ENCODE measurements at places on chromosomes 6 and 20.
A peak's percentile ranks its signal among the peaks of the same experiment; 100 is the strongest.

- DNase-seq = no peak
These were observed 19.4 kb upstream of the TUBB2A start for GRCh38 chr6:3176562-3177355.

DNA sequence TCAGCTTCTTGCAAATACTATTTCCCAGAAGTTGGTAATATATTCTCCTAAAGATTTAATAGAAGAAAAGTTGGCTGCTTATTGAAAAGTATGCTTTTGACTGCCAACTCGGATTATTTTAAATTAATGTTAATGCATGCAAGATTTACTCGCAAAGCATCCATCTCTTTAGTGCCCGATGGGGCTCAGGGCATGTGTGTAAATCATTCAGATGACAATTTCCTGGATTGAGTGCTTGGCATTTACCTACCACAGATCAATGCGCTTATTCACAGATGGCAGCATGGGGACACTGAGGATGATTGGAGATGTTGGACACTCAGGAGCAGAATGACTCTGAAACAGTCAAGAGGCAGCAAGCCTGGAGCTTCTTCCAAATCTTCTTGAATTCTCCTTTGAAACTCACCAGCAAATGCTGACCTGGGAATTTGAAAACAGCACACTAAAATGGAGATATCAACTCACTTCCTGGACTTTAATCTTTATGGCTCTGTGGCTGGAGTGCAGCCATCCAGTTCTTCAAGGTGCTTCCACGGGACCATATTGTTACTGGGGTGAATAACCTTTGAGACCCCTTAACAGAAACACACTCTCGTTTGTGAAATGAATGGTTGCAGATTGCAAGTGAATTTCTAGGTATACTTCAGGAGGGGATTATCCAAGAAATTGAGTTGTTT is 34.1 kb upstream of the TIAM2 start:
- no peak for DNase-seq

GRCh38 chr6:1103945-1104623 is 207.8 kb upstream of the FOXQ1 start:
- DNase-seq = no peak

- no peak for DNase-seq
These were observed 83.1 kb downstream of the KCNQ5 start for GRCh38 chr6:72704979-72705378.

GRCh38 chr6:25124216-25124715 is 154.9 kb upstream of the CARMIL1 start:
- DNase-seq = no peak

- no peak for DNase-seq
These were observed 1.3 kb upstream of the SMLR1 start for GRCh38 chr6:130825772-130826441.

DNA sequence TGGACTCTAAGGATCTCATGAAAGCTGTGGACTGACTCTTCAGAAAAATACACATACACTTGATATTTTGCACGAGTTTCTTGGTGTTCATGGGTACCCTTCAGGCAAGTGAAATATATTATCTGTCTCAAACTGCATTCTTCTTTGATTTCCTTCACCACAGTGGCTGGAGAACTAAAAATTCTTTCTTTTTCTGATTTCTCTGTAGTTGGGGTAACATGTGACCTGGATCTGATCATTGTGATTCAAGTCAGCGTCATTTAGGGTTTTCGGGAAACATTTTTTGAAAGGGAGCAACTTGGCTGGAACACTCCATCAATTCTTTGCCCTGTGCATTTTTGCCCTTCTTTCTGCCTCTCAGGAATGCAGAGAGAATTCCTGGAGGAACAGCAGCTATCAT is 205.8 kb downstream of the OR2B2 start:
- no peak for DNase-seq

DNA sequence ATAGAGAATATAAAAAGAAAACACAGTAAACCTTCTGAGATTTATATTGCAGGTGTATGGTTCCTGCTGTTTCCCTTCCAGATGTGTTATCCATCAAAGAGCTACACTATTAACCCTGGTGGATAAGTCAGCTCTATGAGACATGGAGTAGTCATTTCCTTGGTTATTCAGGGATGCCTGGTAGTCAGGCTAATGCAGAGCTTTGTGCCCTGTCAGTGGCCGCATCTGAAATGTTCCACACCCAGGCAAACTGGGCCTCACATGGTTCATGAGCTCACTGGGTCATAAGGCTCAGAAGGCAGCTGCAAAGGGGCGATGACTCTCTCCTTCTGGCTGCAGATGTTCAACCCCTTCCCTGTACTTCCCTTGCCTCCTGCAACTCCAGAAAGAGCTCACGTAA is 473.6 kb downstream of the EPHA7 start:
- no peak for DNase-seq

- DNase-seq = no peak
These were observed 413.7 kb downstream of the QKI start for GRCh38 chr6:163828038-163828795.

DNA sequence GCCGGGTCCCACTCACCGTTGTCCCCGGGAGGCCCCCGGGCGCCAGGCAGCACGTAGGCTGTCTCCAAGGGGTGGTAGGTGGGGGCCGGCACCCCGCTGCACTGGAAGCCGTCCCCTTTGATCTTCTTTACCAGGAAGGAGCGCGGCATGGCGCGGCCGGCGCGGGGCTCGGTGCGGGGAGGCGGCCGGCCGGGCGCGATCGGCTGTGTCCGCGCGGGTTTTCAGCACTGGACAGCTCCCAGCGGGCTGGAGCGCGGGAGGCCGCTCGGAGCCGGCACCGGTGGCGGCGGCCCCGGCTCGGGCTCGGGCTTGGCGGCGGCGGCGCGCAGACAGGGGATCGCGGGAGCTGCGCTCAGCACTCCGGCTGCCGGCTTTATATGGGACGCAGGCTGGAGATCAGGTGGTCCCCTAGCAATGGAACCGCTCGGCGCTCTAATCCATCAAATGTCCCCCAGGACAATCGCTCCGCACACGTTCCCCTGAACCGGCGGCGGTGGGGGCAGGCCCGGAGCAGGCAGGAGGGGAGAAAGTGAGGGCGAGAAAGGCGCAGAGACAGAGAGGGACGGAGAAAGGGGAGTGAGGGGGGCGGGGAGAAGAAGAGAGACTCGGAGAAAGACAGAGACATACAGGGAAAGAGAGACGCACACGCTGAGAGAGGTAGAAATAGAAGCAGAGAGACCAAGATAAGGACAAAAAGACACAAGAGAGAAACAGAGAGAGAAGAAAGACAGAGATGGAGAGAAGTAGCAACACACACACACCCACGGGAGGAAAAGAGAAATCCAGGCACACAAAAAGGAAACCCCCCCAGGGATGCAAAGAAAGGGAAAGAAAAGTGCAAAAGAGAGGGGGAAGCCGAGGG is at the start of gene SCRT2:
TSS of gene SCRT2 (minus strand) at position 350 of the 862 bp plus-strand sequence. CDS start at position 149, 201 bp downstream.
- peak; percentile 59 for DNase-seq

DNA sequence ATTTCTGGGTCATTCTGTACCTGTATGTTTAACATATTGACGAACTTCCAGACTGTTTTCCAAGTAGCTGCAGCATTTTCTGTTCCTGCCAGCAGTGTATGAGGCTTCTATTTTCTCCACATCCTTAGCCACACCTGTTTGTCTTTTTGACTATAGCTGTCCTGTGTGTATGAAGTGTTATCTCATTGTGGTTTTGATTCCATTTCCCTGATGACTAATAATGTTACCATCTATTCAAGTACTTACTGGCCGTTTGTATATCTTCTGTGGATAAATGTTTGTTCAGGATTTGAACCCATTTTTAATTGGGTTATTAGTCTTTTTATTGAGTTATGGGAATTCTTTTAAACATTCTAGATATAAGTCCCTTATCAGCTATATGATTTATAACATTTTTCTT is 95.2 kb downstream of the JAG1 start:
- no peak for DNase-seq

Data from activated CD4-positive, CD25-positive, alpha-beta regulatory T cell treated with anti-CD3 and anti-CD28 coated beads, Interleukin-2, amount 50 U/mL, for 72 hours (primary cell).